ENCODE measurements at places on chromosomes 12 and 14.

GRCh38 chr12:15186597-15186996, 34.6 kb downstream of the RERG start:
- DNase-seq: no peak

DNA sequence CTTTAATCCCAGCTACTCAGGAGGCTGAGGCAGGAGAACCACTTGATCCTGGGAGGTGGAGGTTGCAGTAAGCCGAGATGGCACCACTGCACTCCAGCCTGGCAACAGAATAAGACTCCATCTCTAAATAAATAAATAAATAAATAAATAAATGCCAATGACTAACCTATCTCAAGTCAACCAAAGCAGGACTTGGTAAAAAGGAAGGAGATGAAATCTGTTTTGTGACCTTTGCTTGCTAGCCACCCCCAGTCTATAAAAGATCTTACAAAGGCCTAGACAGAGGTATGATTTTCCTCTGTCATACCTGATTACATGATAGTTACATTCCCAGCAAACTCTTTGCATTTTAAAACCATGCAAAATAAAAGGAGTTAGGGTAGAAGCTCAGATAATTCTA, 13.5 kb upstream of the METTL17 start:
- no peak for DNase-seq

GRCh38 chr14:55979781-55980180, 138.4 kb upstream of the PELI2 start:
- no peak for DNase-seq

GRCh38 chr14:104171895-104172294, 33.5 kb downstream of the KIF26A start:
- DNase-seq: no peak

DNA sequence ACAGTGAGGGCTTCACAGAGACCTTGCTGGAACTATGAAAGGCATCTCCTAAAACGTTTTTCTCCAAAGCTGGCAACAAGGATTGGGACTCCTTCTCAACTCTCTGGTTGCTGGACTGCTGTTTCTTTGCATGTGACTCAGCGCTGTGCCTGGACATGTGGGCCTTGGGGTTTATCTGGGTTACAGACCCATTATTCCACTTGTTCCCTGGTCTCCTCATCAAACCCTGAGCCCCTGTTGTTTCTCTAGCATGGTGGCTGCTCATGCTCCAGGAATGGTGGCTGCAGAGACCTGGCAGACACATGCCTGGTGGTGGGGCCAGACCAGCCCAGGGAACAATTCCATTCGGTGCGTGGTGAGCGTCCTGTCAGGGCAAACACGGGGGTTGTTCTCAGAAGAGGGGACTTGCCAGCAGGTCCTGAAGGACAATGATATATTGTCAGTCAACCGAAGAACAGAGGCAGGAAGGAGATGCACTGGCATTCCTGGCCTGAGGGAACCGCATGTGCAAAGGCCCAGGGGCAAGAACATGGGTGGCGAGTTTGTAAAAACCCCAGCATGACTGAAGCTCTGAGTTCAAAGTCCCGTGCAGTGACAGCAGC, 320.1 kb upstream of the RTL1 start:
- DNase-seq: no peak

GRCh38 chr14:50064993-50065392, 51.4 kb downstream of the VCPKMT start:
- DNase-seq: peak; percentile 34

GRCh38 chr14:65281991-65282895, 130.3 kb upstream of the FUT8 start:
- peak; percentile 80 for DNase-seq

DNA sequence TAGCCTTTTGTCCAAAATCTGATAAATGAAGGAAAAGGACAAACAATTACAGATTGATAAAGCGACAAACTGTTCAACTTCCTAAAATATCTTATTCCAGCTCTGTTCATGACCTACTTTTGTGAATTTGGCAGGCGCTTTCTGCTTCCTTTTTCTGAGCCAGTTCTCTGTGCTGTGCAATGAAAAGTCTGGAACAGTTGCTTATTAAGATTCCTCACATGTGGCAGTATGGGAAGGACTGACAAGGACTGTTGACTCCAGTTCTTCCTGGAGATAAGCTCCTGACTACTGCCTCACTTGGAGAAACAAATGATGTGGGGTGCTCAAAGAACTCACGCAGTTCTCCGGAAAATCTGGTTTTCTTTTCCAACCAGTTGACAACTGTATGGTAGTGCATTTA, 58.3 kb upstream of the ANP32D start:
- DNase-seq: no peak

- no peak for DNase-seq
These were observed 41.6 kb downstream of the CNTN1 start for GRCh38 chr12:40733871-40734270.

DNA sequence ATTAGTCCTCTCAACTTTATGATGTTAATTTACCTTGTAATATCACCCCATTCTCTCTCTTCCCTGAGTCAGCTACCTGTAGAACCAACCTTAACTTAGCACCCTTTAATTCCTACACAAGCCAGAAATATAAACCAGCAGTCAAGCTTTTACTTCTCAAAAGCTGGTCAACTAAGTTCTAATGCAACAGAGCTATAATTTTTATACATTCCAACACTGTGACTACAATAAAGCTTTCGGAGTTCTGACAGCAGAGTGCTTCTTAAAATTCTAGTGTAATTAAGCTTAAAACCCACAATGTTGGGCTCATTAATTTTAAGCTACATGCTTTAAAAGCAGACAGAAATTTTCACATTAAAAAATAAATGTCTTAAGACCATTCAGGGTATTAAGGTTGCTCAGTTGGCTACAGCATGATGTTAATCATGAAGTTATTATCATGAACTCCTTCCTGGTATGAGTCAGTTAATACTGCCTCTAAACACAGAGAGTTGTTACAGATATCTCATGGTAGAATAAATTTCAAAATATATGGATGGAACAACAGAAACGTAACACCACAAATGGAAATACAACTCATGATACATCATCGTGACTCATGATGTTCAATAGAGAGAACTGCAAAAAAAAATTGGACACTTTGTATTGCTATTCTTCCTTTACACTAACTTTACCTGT, 126.7 kb downstream of the EPS8 start:
- peak; percentile 93 for DNase-seq

DNA sequence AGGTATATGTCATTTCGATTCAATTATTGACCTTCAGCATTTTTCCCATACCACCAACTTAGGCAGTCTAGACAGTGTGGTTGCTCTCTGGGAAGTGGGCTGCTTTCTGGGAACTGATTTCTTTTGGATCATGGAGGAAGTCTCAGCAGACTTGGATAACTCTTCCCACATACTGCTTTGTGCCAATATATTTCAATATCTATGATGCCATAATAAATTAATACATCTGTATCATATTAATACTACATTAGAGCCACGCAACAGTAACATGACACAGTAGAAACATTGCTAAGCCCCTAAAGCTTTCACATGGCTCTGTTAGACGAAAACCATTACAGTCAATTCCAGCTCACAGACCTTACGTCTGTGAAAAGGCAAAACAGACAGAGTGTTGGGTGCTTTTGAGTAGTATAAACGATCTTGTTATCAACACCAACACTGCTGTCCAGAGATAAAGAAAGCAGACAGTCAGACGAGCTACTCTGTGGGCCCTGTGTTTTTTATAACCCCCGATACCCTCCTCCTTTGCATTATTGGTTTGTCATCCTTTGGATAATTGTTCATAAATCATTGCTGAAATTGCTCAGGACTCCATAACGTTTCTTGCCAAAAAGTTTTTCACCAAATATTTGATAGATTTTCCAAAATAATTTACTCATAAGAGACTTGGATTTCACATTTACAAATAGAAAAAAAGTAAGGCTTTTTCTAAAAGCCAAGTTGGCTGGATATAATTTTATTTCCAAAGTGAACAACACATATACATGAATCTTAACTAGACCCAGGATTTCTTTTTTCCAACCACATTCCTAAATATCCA, 439.7 kb downstream of the ADAMTS20 start:
- DNase-seq: no peak

DNA sequence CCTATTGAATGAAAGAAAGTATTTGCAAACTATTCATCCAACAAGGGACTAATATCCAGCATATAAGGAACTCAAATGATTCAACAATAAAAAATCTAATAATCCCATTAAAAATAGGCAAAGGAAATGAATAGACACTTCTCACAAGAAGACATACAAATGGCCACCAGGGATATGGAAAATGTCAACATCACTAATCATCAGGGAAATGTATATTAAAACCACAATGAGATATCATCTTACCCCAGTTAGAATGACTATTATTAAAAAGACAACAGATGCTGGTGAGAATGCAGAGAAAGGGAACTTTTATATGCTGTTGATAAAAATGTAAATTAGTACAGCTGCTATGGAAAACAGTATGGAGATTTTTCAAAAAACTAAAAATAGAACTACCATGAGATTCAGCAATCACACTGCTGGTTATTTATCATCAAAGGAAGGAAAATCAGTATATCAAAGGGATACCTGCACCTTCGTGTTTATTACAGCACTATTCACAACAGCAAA, 89.3 kb downstream of the GARIN6 start:
- DNase-seq: no peak

GRCh38 chr12:27984275-27984674, 11.7 kb upstream of the PTHLH start:
- DNase-seq: peak; percentile 95

GRCh38 chr12:46663318-46663717, 162.5 kb downstream of the SLC38A4 start:
- DNase-seq: no peak

- peak; percentile 47 for DNase-seq
These were observed 13.6 kb upstream of the PAX9 start for GRCh38 chr14:36647824-36648753.

DNA sequence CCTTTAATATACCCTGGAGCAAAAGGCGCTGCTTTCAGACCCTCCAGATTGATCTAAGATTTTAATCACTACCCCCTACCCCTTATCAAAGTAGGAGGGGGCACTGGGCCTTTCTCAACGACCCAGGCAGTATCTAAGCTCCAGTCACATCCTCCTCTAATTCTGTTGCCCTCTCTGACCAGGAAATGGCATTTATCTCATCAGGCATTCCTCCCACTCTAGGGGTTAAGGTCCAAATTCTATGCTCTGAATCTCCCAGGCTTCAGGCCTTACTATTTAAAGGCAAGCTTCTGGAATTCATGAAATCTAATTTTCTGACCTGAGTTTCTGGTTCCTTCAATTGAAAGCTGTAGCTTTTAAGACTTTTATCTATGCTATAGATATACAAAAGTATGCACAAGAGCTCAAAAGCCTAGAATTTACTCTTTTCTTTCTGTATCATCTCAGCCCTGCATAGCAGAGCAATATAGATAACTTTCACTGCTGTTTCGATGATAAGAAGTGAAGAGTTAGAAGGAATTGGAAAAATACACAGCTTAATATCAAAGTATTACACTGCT, 622.9 kb downstream of the RPS29 start:
- DNase-seq: no peak

- DNase-seq: no peak
These were observed 56.0 kb upstream of the RFLNA start for GRCh38 chr12:124238886-124239285.

DNA sequence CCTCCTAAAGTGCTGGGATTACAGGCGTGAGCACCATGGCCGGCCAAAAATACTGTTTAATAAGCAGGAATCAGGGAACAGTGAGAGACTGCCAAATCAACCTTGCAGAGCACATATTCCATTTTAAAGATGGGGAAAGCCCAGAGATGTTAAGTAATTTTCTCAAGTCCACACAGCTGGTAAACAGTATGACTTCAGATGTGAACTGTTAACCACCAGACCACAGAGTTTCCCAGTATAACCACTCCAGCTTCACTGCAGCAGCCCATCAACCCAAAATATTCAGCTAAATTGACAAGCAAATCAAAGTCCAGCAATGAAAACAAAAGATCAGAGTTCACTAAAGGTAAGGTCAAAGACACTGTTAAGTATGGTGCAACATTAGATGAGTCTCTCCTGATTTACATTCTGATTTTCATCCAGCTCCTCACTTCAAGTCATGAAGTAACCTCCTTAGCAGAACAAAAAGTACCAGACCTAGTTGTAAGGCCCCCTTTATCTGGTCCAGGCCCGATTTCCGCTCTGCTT, 82.1 kb downstream of the TRAFD1 start:
- no peak for DNase-seq

DNA sequence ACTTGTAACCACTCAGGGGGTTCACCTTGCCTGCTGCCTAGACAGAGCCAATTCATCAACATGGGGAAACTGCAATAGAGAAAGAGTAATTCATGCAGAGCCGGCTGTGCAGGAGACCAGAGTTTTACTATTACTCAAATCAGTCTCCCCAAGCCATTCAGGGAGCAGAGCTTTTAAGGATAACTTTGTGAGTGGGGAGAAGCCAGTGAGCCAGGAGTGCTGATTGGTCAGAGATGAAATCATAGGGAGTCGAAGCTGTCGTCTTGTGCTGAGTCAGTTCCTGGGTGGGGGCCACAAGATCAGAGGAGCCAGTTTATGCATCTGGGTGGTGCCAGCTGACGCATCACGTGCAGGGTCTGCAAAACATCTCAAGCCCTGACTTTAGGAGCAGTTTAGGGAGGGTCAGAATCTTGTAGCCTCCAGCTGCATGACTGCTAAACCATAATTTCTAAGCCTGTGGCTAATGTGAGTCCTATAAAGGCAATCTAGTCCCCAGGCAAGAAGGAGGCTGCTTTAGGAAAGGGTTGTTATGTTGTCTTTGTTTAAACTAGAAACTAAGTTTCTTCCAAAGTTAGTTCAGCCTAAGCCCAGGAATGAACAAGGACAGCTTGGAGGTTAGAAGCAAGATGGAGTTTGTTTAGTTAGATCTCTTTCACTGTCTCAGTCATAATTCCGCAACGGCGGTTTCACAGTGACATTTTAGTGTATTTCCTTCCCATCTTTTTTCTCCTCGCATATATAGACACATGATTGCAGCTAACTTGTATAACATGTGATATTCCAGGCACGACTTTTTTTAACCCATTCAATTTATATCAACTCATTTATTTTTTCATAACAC, 68.9 kb upstream of the NCOR2 start:
- peak; percentile 80 for DNase-seq

GRCh38 chr12:106035421-106035820, 103.3 kb downstream of the NUAK1 start:
- no peak for DNase-seq

- DNase-seq: no peak
These were observed 167.5 kb downstream of the BTG1 start for GRCh38 chr12:91978143-91978542.

- DNase-seq: no peak
These were observed 13.0 kb downstream of the ZBTB39 start for GRCh38 chr12:56993346-56993745.

DNA sequence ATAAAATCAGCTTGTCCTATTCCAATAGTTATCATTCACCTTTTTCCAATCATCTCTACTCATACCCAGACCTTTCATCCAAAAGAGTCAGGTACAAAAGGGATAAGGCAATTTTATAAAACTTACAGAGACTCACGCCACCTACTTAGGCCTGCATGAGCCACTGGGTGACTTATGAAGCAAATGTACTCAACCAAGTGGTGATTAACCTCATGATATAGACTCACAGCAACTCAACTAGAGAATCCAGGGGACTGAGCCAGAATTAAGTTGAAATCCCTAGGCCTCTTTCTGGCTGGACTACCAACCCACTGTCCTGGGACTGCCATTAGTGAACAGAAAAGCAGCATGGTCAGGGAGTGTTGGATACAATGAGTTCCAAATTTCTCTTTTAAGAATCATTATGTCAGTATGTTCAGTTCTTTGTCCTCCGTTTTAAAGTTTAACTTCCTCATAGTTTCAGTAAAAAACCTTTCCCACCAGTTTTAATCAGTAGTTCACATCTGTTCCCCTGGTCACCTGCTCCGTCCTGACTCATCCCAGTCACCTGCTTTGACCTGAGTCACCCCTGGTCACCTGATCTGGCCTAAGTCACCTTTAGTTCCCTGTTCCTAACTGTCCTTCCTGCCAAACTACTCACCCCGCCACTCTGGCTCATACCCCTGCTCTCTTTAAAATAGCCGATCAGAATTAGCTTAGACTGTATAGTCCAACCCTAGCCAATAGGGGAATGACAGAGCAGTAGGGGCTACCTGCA, 36.8 kb downstream of the SPTSSA start:
- no peak for DNase-seq

Measured in LHCN-M2 (cell line).